ENCODE measurements at places on chromosomes 16 and 17. TPM values are rescaled to one million over a fixed set of nuclear protein-coding genes. Genes with fewer than 3 reads are reported as not detected.

The SYNGR3 gene
- 0.35 TPM for total RNA-seq

The CENPT gene
- 18.7 TPM for total RNA-seq

- no peaks in the 10 kb centered on the region for H3K27me3 ChIP-seq
- no peaks in the 10 kb centered on the region for H3K4me1 ChIP-seq
- no peak for DNase-seq
- H3K27ac ChIP-seq: no peak overlapping the region
Measured at GRCh38 chr17:8925808-8926207, 39.7 kb downstream of the PIK3R5 start.

DNA sequence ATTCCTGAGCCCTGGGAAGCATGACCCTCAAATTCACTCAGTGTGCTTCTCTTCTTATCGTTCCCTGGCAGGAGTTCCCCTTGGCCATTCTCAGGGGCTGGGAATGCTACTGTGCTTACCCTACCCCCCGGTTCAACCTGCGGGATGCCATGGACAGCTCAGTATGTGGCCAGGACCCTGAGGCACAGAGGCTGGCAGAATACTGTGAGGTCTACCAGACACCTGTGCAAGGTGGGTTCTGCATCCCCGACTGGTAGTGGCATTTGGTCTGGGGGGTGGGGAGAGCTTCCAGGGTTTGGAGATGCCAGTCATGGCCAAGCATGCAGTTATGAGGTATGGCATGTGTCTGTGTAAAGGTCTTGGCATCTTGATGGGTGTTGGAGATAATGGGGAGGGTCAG, 39.4 kb downstream of the WSCD1 start:
- DNase-seq: no peak
- no peak overlapping the region for H3K4me3 ChIP-seq
- no peaks in the 10 kb centered on the region for H3K4me1 ChIP-seq
- H3K36me3 ChIP-seq: no peaks in the 10 kb centered on the region
- no peak overlapping the region for H3K27ac ChIP-seq

GRCh38 chr16:1950047-1950446, 4.4 kb downstream of the RPL3L start:
- H3K27ac ChIP-seq: peak overlapping the region; percentile 93
- no peak overlapping the region for H3K4me3 ChIP-seq
- no peak for DNase-seq
- no peaks in the 10 kb centered on the region for H3K36me3 ChIP-seq
